ENCODE measurements at places on chromosomes 3 and 15.

GRCh38 chr3:156050918-156051317, 69.5 kb upstream of the KCNAB1 start:
- DNase-seq, result no peak
- H3K27me3 ChIP-seq, result no peaks in the 10 kb centered on the region
- H3K4me1 ChIP-seq, result no peaks in the 10 kb centered on the region
- H3K36me3 ChIP-seq, result no peaks in the 10 kb centered on the region
- no peak overlapping the region for H3K4me3 ChIP-seq
- no peak overlapping the region for H3K27ac ChIP-seq

- no peaks in the 10 kb centered on the region for H3K27me3 ChIP-seq
- H3K27ac ChIP-seq, result no peak overlapping the region
- no peak for DNase-seq
- H3K36me3 ChIP-seq, result no peaks in the 10 kb centered on the region
Observed at GRCh38 chr3:139710212-139710611, 32.4 kb upstream of the NMNAT3 start.

- H3K27me3 ChIP-seq, result no peaks in the 10 kb centered on the region
- no peaks in the 10 kb centered on the region for H3K4me1 ChIP-seq
- H3K36me3 ChIP-seq, result peaks cover 9% of the 10 kb centered on the region
- no peak overlapping the region for H3K27ac ChIP-seq
- DNase-seq, result no peak
- no peak overlapping the region for H3K4me3 ChIP-seq
Observed at GRCh38 chr15:40743485-40743901, 11.6 kb downstream of the RMDN3 start.

DNA sequence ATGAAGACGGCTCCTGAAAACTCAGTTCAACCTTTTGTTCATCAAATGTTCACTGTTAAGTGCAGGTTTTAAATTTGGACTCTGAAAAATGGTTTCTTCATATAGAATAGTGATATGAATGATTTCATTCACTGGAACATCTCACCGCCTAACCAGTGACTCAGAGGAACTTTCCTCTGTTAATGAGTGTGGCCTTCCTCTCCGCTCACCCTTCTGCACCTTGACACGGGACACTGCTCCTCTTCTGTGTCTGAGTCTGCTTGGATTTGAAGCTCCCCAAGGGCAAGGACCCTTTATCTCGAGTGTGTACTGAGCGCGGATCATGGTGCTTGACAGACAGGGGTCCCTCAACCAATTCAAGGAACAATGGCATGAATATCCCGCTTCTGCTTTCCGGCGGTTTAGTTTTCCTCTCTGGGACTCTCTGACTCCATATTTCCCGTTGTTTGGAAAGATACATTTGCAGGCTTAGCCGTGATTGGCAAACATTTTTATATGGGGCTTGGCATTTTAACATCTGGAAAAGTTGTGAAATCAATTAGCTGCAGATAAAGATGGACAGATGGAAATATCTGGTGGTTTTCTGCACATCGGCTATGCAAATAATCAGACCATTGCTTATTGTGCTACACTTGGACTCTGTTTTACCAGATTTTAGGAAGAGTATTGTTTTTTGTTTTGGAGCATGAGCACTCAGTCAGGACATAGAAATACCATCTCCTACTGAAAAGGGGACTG, 20.9 kb downstream of the KBTBD8 start:
- H3K27me3 ChIP-seq, result no peaks in the 10 kb centered on the region
- no peak for DNase-seq
- no peak overlapping the region for H3K4me3 ChIP-seq
- H3K36me3 ChIP-seq, result no peaks in the 10 kb centered on the region

- no peaks in the 10 kb centered on the region for H3K4me1 ChIP-seq
- no peak for DNase-seq
- no peaks in the 10 kb centered on the region for H3K27me3 ChIP-seq
Observed at GRCh38 chr3:13263770-13264467, 156.2 kb downstream of the NUP210 start.

DNA sequence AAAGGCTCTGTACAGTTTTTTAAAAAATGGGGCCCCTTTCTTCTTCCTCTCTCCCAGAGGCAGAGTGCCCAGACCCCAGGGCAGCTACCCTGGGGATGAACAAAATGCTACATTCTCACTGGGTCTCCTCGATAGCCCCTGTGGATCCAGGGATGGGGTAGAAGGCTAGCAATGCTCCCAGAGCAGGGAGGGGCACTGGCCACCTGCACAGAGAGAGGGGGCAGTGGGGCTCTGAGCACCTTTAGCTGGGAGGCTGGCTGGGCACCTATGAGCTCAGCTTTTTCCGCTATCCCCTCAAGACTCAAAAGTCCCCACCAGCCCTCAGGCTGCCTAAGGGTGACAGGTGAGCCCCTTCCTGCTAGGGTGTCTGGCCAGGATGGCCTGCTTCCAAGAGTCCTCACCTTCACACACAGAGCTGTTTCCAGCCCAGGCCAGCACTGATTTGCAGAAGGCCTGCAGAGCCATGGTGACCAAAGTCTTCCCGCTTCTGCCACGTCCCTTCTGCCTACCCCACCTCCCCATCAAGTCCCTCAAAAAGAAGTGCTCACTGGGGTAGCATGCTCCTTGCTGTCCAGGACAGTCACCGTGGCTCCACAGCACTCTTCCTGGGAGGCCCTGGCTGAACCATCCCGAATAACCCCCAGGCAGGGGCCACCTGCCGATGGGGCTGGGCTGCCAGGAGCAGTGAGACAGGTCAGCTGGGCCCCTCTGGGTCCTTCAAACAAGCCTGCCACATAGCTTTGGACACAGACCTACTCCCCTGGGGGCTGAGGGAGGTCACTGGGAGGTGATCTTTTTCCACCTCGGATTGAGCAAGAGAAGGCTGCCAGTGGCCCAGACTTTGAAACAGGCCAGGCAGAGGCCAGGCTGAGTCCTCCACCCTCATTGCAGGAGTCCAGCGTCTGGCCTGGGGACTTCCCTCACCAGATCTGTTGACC, 20.4 kb downstream of the BMF start:
- no peaks in the 10 kb centered on the region for H3K36me3 ChIP-seq
- peaks cover 5% of the 10 kb centered on the region for H3K4me1 ChIP-seq
- DNase-seq, result no peak
- no peaks in the 10 kb centered on the region for H3K27me3 ChIP-seq
- no peak overlapping the region for H3K4me3 ChIP-seq

DNA sequence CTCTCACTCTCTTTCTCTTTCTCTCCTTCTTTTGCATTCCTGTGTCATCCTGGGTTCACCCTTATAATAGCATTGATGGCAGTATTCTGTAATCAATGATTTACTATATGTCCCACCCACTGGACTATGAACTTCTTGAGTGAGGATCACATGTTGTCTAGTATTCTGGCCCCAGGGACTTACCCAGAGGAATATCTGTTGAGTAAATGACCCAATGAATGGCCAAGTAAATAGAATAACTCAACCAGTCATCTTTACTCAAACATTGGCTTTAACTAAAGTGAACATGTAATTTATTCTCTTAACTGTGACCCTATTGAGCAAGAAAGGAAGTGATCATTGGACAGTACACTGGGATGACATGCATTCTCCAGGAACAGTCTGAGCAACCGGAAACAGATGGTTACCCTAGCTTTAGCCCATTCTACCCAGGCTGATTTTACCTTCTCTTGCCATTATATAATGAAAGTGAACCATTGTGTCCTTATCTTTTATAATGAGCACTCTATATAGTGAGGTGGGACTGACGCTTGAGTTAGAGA, 94.5 kb upstream of the SOX14 start:
- no peaks in the 10 kb centered on the region for H3K27me3 ChIP-seq
- H3K27ac ChIP-seq, result no peak overlapping the region
- H3K4me3 ChIP-seq, result no peak overlapping the region

DNA sequence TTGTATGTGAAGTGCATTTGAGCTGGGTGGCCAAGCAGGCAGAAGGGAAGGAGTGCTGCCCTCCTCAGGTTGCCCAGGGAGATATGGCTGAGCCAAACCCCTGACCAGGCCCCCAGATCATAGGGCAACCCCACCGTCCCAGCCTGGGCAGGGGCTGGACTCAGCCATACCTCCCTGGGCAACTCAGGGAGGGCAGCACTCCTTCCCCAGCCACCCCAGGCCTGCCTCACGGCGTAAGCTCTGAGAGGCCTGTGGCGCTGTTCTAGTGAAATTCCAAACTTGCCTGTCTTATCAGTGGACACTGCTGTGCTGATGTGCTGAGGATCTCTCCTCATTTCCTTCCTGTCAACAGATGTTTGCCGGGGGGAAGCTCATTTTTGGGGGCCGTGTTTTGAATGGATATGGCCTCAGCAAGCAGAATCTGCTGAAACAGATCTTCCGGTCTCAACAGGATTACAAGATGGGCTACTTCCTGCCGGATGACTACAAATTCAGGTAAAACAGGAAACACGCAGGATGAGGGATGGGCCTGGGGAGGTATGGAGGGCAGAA, 57.6 kb upstream of the FGD5 start:
- no peaks in the 10 kb centered on the region for H3K27me3 ChIP-seq
- no peak for DNase-seq
- no peak overlapping the region for H3K4me3 ChIP-seq

GRCh38 chr15:25633862-25634261, 195.0 kb upstream of the UBE3A start:
- no peak overlapping the region for H3K27ac ChIP-seq
- no peaks in the 10 kb centered on the region for H3K27me3 ChIP-seq
- H3K4me3 ChIP-seq, result no peak overlapping the region
- no peaks in the 10 kb centered on the region for H3K36me3 ChIP-seq
- no peaks in the 10 kb centered on the region for H3K4me1 ChIP-seq
- DNase-seq, result no peak

GRCh38 chr15:27844018-27844666, 255.0 kb downstream of the OCA2 start:
- no peak overlapping the region for H3K4me3 ChIP-seq
- DNase-seq, result no peak
- no peaks in the 10 kb centered on the region for H3K36me3 ChIP-seq
- no peaks in the 10 kb centered on the region for H3K27me3 ChIP-seq

All from colonic mucosa (tissue), 4 donors.